ENCODE measurements at places on chromosomes 16 and 17.

DNA sequence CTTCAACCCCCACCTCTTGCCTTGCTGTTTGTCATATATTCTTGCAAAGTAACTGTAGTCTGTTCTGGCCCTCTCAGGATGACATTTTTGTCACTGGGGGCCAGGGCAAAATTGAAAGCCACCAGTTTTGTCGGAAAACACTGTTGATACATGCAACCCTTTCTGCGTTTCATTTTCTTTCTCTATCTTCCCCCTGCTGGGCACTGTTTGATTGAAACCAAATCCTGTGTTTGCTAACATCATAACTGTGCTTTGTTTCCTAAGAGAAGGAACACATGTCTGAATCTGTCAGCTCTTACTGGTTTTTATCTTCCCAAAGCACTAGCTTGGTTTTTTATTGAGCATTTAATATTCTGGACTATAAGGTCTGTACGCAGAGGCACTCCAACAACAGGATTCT is 11.7 kb upstream of the CPPED1 start:
- no peak for DNase-seq

DNA sequence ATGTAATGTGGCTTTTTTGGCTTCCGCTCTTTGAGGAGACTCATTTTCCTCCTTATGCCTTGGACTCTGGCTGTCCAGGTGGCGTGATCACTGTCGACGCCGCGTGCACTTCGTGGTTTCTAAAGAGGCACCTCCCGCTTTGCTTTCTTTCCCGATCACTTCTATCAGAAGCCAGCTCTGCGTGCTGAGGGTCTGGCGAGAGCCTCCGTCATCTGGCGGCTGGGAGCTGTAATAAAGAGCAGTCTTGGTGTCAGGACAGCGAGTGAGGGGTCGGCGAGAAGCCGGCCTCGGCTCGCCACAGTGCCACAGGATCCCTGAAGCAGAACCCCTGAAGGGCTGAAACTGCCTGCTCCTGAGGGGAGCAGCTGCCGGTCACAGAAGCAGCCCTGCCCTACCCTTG is 7.4 kb downstream of the ZNF750 start:
- peak; percentile 44 for DNase-seq

DNA sequence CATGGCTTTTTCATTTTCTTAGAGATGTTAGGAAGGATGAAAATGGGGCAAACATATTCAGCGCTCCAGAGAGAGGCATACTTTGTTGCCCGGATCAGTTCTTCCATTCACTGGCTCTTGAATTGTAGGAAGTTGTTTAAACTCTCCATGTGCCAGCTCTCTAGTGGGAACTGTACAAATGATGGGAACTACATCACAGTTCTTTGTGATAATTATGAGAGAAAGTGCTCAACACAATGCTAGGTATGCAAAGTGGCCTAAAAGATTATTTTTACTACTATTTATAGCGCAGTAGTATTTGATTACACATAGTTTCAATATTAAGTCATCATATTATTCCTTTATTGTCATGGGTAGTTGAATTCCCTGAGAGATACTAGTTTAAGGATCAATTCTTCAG is 268.5 kb downstream of the RBFOX1 start:
- DNase-seq: no peak

DNA sequence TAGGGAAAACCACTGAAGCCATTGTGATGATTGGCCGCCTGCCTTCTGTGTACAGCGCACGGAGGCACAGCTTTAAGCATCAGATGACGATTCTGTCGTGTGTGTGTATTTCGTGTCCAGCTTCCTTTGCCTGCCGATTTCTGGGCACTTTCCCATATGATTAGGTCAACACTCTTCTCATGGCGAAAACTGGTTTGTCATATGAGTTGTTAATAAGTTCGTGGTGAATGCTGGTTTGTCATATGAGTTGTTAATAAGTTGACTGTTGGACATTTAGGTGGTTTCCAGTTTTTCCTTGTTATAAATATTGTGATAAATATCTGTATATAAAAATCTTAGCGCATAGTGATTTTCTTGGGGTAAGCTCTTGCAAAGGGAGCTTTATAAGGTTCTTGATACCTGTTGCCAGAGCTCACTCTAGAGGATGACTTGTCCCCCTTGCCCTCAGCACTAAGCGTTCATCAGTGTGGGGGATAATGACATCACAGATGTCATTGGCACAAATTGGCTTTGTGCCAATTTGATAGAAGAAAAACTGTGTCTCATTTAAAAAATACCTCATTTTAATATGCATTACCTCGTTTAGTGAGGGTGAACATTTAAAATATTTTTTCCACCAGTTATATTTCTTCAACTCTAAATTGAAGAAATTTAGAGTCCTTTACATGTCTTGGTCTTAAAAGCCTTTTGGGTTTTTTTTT is 40.0 kb downstream of the PGS1 start:
- DNase-seq: no peak

- no peak for DNase-seq
These were observed 100.8 kb upstream of the XYLT1 start for GRCh38 chr16:17571499-17572093.

GRCh38 chr17:78725448-78726021 is 56.5 kb downstream of the CYTH1 start:
- DNase-seq: no peak

GRCh38 chr16:86424398-86424797 is 85.9 kb upstream of the FOXF1 start:
- no peak for DNase-seq

DNA sequence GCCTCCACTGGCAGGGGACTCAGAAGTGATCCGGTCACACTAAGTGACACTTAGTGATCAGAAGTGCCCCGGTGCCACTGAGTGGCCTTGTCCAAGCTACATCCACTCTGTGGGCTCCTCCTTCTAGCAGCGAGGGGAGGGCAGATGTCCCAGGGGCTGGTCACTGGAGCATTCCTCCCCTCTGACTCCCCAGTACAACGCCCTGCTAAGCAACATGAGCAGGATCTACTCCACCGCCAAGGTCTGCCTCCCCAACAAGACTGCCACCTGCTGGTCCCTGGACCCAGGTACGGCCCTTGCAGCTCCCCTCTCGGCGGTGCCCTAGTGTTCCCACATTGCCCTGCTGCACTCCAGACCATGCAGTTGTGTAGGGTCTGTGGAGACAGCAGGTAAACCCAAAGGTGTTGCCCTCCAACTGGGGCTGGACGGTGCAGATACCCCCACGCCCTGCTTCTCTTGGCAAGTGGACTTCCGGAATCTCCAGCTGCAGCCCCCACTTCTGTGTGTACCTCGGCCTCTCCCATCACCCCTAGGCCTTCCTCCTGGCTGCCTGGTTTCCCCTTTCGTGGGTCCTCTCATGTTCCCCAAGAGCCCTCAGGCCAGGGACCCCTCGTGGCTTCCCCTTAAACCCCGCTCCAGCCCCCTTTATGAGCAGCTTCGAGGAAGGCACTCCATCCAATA is 2.1 kb downstream of the ACE start:
- DNase-seq: peak; percentile 79

GRCh38 chr17:19645734-19646201 is 2.8 kb upstream of the ALDH3A2 start:
- peak; percentile 24 for DNase-seq

GRCh38 chr17:31112001-31112661 is 17.4 kb downstream of the NF1 start:
- DNase-seq: no peak

GRCh38 chr16:61836804-61837393 is 199.3 kb downstream of the CDH8 start:
- DNase-seq: no peak

- DNase-seq: no peak
These were observed 154.0 kb upstream of the HSBP1 start for GRCh38 chr16:83653785-83654184.

- DNase-seq: peak; percentile 61
These were observed 791 bp downstream of the MCRIP2 start for GRCh38 chr16:642189-643049.

DNA sequence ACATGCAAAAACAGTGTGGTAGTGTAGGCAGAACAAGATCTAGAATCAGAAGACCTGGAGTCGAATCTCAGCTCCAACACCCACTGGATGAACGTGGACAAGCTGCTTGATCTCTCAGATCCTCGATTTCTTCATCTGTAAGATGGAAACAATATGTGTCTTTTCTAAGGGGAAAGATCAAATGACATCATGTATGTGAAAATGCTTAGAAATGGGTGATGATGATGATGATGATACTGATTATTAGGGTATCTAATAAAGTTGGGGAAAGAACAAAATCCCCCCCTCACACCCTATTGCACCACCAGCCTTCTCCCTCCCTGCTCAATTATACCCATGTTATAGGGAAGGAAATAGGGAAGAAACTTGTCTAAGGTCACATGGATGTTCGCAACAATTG is 10.9 kb downstream of the DYNLL2 start:
- no peak for DNase-seq

DNA sequence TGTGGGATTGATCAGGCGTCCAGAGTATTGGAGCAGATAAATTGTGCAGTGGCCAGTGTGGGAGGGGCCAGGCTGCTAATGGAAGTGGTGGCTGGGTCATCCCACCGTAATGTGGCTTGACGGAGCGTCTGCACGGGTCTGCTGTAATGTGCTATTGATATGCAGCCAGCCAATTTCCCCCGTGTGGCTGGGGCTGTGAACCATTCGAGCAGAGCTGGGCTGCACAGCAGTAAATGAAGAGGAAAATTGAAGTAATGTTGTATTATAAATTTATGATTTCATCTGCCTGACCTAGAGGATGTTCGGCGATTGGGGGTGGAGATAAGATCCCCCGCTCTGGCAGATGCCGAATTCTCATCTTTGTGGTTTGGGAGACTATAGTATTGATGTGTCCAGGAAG is 121.5 kb downstream of the CCDC182 start:
- no peak for DNase-seq

DNA sequence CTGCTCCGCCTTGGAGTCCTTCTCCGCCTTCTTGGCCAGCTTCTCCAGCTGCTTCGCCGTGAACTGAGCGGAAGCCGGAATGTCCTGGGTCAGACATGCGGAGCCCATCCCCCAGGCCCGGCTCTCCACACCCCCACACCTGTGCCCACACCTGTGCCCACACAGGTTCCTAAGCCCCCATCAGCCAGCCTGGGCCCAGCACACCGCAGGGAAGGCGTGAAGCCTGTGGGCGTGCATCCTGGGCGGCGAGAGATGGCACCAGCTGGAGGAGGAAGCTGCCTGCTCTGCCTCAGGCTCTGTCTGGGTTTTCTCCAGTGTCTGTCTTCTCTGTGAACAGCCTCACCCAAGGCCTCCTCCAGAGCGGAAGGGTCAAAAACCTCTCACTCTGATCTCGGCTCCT is 5.9 kb downstream of the CHMP1A start:
- DNase-seq: no peak

- no peak for DNase-seq
These were observed 132.6 kb upstream of the CACNG5 start for GRCh38 chr17:66702106-66702936.

DNA sequence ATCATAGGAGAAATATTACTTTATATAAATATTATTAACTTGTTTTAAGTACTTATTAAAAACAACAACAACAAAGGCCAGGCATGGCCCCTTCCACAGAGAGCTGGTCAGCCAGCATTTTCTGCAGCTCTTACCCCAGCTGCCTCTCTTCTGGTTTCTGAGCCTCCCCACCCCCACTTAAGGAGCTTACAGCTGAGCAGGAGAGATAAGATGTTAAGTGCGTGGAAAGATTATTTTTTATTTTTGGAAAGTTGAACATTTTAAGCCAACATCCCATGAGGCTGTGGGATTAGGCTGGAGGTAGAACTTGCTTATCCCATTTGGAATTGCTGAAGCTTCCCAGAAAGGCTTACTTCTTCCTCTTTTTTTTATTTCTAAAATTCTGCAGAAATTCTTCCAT is 401.2 kb downstream of the SEC14L1 start:
- no peak for DNase-seq

- peak; percentile 88 for DNase-seq
These were observed at the start of gene E2F4 for GRCh38 chr16:67191995-67192681. E2F4 (plus strand) TSS chr16:67192155; CDS start chr16:67192228, 73 bp downstream.

GRCh38 chr16:23960081-23960885 is 124.5 kb downstream of the PRKCB start:
- no peak for DNase-seq

DNA sequence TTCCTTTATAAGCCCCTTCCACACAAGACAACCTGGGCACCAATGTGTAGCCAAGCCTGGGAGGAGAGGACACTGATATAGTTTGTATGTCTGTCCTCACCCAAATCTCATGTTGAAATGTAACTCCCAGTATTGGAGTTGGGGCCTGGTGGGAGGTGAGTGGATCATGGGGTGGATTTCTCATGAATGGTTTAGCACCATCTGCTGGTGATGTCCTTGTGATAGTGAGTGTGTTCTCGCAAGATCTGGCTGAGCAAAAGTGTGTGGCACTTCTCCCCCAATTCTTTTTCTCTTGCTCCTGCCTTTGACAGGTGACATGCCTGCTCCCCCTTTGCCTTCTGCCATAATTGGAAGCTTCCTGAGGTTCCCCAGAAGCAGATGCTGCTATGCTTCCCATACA is 135.8 kb downstream of the USP31 start:
- DNase-seq: no peak

DNA sequence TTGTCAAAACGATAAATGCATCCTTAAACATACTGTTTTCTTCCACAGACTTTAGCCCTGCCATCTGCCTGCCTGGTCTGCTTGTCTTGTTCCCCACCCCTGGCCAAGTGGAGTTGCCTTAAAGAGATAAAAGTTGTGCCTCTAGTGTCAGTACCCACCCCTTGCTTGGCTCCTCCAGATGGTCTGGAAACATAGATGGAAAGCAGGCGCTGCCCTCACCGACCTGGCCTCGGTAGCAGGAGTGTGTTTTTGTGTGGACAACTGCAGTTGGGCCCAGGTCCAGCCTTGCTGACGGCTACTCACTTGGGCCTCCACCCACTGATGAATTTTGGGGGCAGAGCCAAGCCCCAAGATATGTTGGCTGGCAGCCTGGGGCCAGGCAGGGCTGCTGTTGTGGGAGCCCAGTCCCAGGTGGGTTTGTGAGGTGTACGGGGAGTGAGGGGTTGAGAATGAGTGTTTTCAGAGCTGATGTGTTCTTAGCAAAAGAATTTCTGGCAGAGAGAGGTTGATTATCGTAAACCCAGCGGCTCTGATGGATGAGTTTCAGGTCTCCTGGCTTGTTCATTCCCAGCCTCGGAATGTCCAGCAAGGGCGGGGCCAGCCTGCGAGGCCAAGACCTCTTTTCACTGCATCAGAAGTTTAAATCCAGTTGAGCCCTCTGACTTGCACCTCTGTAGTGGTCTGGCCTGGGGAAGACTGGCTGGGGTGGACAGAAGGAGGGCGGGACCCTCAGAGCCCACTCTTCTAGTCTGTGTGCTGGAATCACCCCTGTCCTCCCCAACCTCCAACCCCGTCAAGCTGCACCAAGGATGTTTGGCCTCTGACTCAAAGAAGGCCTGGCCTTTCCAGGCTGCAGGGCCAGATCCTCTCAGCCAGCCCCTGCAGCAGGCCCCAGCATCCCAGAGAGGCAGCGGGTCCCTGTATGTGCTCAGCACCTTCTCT is 179.7 kb downstream of the RAB11FIP4 start:
- no peak for DNase-seq

DNA sequence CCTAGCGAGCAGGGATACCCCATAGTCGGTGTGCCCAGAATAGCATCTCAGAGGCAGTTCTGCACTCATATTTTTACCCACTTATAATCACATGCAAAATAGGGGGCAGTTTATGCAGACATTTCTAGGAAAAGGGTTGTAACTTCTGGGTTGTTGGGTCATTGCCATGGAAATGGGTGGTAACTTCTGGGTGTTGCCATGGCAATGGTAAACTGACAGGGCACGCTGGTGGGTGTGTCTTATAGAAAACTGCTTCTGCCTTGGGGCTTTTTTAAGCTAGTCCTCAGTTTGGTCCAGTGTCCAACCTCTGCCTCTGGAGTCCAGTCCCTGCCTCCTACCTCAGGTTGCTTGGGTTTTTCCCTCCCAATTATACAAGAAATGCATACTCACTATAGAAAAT is 7.4 kb upstream of the SPAG9 start:
- DNase-seq: no peak

Measured in nephron progenitor cell (in vitro differentiated cells).